ENCODE measurements at places on chromosomes 5 and 9. TPM values are rescaled to one million over a fixed set of nuclear protein-coding genes. Genes with fewer than 3 reads are reported as not detected.

DNA sequence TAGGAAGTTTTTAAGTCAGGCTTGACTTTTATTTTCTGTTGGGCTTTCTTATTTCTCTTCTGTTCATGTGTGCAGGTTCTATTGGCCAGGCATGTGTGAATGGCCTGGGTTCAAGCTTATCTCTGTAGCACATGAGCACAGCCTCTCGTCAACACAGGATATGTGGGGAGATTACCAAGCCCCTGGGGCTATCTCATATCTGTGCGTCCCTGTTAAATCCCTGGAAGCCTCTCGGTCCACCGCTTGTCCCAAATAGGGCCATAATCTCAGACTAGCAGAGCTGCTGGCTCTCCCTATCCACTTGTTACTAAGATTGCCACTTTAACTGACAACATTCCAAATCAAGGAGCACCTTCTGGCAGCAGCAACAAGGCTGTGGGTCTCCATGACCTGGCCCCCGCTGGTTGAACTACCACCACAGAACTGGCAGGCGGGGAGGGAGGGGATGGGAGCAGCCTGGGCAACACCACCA, 28.4 kb upstream of the EBF1 start:
- no peaks in the 10 kb centered on the region for H3K36me3 ChIP-seq
- H3K4me1 ChIP-seq = peaks cover 3% of the 10 kb centered on the region
- H3K27me3 ChIP-seq = no peaks in the 10 kb centered on the region
- no peak overlapping the region for H3K27ac ChIP-seq

The DOCK8 gene
- total RNA-seq = 275 TPM

The ORM2 gene
- not detected for total RNA-seq

- no peak overlapping the region for H3K4me3 ChIP-seq
- no peaks in the 10 kb centered on the region for H3K36me3 ChIP-seq
- DNase-seq = no peak
- no peaks in the 10 kb centered on the region for H3K4me1 ChIP-seq
- no peak overlapping the region for H3K27ac ChIP-seq
- no peaks in the 10 kb centered on the region for H3K27me3 ChIP-seq
Measured at GRCh38 chr5:5564898-5565297, 142.4 kb downstream of the ICE1 start.

DNA sequence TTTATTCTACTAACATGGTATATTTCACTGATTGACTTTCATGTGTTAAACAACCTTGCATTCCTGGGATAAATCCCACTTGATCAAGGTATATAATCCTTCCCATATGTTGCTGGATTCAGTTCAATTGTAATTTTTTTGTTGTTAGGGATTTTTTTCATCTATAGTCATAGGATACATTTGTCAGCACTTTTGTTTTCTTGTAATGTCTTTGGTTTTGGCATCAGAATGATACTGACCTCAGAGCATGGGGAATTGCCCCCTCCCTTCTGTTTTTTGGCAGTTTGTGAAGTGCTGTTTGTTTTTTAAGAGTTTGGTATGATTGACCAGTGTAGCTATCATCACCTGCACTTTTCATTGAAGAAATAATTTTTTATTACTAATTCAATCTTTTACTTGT, 176.8 kb upstream of the RASEF start:
- H3K36me3 ChIP-seq = peaks cover 16% of the 10 kb centered on the region
- H3K27me3 ChIP-seq = no peaks in the 10 kb centered on the region
- peaks cover 10% of the 10 kb centered on the region for H3K4me1 ChIP-seq
- no peak overlapping the region for H3K27ac ChIP-seq

The SV2C gene
- 0.09 TPM for total RNA-seq

- no peak overlapping the region for H3K4me3 ChIP-seq
- no peak for DNase-seq
- H3K27ac ChIP-seq = no peak overlapping the region
- no peaks in the 10 kb centered on the region for H3K4me1 ChIP-seq
Measured at GRCh38 chr9:23321049-23321448, 505.0 kb downstream of the ELAVL2 start.

The FST gene
- total RNA-seq = not detected

DNA sequence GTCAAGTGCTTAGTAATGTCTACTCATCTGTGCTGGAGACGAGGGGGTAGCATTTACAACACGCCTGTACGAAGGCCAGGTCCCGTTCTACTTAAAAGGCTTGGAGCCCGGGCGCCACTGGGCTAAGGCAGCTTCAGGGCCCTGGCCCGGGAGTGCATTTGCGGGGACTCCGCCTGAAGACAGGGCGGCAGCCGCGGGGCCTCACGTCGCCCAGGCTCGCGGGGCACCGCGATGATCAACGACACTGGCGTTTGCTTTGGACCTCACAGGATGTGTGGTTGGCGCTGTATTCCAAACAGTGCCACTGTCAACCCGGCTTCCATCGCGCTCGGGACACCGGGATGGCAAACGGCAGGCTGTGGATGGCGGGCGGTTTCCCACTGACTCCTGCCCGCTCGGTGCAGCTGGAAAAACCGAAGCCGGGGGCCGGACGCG, 1.1 kb upstream of the TENT4A start:
- H3K36me3 ChIP-seq = no peaks in the 10 kb centered on the region
- peaks cover 33% of the 10 kb centered on the region for H3K4me1 ChIP-seq
- peak; percentile 93 for DNase-seq
- no peaks in the 10 kb centered on the region for H3K27me3 ChIP-seq

DNA sequence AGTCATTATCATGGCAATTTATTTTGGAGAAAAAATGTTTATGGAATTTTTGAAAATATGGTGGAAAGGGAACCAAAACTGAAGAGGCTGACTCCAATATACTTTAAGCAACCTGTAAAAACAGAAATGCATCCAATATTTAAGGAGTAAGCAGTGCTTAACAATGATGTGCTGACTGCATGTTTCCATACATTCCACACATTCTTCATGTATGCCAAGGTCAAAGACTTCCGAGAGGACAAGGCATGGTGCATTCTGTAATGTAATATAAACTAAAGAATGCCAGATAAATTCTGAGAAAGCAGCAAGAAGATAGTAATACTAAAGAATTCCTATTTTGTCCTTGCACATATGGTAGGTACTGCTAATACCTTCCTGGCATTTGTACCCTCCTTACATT, 2015.9 kb upstream of the CDH9 start:
- H3K4me3 ChIP-seq = no peak overlapping the region
- no peak for DNase-seq
- no peak overlapping the region for H3K27ac ChIP-seq
- no peaks in the 10 kb centered on the region for H3K27me3 ChIP-seq

- H3K4me3 ChIP-seq = no peak overlapping the region
- H3K27ac ChIP-seq = no peak overlapping the region
- no peaks in the 10 kb centered on the region for H3K27me3 ChIP-seq
- no peaks in the 10 kb centered on the region for H3K36me3 ChIP-seq
- H3K4me1 ChIP-seq = peaks cover 62% of the 10 kb centered on the region
Measured at GRCh38 chr9:71755869-71756268, 12.4 kb downstream of the CEMIP2 start.

DNA sequence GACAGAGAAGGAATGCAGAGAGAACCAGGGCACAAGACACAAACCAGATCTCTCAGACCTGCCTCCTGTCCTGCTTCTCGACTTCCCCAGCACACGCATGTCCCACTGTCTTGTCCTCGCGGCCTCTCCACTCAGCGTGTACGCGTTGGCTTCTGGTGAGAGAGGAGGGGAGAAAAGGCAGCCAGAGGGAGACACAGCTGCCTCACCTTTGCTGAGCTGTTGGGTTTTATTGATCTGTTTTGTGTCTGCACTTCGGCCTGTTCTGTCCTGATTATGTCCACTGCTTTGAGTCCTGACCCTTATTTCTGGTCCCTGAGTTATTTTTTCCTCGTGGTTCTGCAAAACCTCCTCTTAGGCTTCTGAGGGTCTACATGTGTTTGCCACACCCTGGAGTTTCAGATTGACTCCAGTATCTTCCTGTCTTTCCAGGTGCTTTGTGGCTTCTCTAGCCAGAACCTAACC, 87.5 kb upstream of the AGXT2 start:
- no peaks in the 10 kb centered on the region for H3K27me3 ChIP-seq
- no peaks in the 10 kb centered on the region for H3K36me3 ChIP-seq
- no peak overlapping the region for H3K27ac ChIP-seq
- no peaks in the 10 kb centered on the region for H3K4me1 ChIP-seq

- H3K36me3 ChIP-seq = no peaks in the 10 kb centered on the region
- H3K27me3 ChIP-seq = no peaks in the 10 kb centered on the region
- no peaks in the 10 kb centered on the region for H3K4me1 ChIP-seq
- no peak overlapping the region for H3K4me3 ChIP-seq
Measured at GRCh38 chr9:110284211-110284844, 28.0 kb upstream of the TXN start.

The PCDHAC2 gene
- total RNA-seq = 3.3 TPM

GRCh38 chr9:37004424-37004935, 29.6 kb downstream of the PAX5 start:
- no peak for DNase-seq
- peak overlapping the region; percentile 35 for H3K4me3 ChIP-seq
- H3K4me1 ChIP-seq = peaks cover 54% of the 10 kb centered on the region
- H3K27me3 ChIP-seq = peaks cover 9% of the 10 kb centered on the region
- H3K36me3 ChIP-seq = no peaks in the 10 kb centered on the region

The TMEM171 gene
- 30.5 TPM for total RNA-seq

DNA sequence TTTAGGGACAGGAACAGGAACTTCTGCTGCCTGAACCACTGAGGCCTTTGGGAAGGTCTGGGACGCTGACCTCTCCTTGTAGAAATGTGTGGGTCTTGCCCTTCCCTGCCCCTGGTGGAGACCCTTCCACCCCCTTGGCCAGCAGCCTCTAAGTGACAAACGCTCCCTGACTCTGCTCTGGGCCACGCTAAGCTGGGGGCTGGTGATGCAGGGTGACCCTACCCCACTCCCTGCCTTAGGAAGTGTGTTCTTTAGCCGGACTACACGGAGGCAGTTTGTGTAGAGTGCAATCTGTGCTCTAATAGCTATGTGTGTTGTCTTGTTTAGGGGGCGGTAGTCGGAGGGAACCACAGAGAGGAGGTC, 123.0 kb downstream of the COL23A1 start:
- H3K4me3 ChIP-seq = no peak overlapping the region
- H3K4me1 ChIP-seq = peaks cover 10% of the 10 kb centered on the region
- H3K27me3 ChIP-seq = no peaks in the 10 kb centered on the region
- no peak for DNase-seq
- H3K27ac ChIP-seq = peak overlapping the region; percentile 60

The CD74 gene
- 4,469 TPM for total RNA-seq

DNA sequence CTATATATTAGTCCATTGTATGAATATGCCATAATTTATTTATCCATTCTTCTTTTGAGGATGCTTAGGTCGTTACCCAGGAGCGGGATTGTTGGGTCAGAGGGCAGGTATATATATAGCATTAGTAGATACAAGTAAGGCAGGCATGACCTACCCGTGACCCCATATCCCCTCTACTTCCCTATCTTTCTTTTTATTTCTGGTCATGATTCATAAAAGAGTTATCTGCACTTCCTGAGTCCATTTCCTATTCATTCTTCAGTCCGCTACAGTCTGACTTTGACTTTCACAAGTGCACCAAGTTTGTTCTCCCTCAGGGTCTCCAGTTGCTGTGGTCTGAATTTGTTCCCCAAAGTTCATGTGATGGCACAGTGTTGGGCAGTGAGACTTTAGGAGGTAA, 6.9 kb downstream of the RHOBTB3 start:
- H3K36me3 ChIP-seq = no peaks in the 10 kb centered on the region
- H3K27ac ChIP-seq = peak overlapping the region; percentile 1
- no peak overlapping the region for H3K4me3 ChIP-seq
- H3K4me1 ChIP-seq = peaks cover 57% of the 10 kb centered on the region

The GLRX gene
- total RNA-seq = 59.3 TPM

GRCh38 chr9:107620801-107621200, 131.2 kb upstream of the KLF4 start:
- peaks cover 1% of the 10 kb centered on the region for H3K4me1 ChIP-seq
- no peak for DNase-seq
- no peaks in the 10 kb centered on the region for H3K27me3 ChIP-seq
- no peak overlapping the region for H3K4me3 ChIP-seq
- no peaks in the 10 kb centered on the region for H3K36me3 ChIP-seq

GRCh38 chr9:95107976-95108375, 209.5 kb downstream of the FANCC start:
- H3K27ac ChIP-seq = no peak overlapping the region
- H3K4me1 ChIP-seq = peaks cover 12% of the 10 kb centered on the region
- no peaks in the 10 kb centered on the region for H3K27me3 ChIP-seq

- DNase-seq = no peak
- H3K4me3 ChIP-seq = peak overlapping the region; percentile 80
- H3K27ac ChIP-seq = peak overlapping the region; percentile 75
- no peaks in the 10 kb centered on the region for H3K27me3 ChIP-seq
- H3K4me1 ChIP-seq = peaks cover 42% of the 10 kb centered on the region
- H3K36me3 ChIP-seq = no peaks in the 10 kb centered on the region
Measured at GRCh38 chr9:35162605-35163315, 951 bp downstream of the UNC13B start.

DNA sequence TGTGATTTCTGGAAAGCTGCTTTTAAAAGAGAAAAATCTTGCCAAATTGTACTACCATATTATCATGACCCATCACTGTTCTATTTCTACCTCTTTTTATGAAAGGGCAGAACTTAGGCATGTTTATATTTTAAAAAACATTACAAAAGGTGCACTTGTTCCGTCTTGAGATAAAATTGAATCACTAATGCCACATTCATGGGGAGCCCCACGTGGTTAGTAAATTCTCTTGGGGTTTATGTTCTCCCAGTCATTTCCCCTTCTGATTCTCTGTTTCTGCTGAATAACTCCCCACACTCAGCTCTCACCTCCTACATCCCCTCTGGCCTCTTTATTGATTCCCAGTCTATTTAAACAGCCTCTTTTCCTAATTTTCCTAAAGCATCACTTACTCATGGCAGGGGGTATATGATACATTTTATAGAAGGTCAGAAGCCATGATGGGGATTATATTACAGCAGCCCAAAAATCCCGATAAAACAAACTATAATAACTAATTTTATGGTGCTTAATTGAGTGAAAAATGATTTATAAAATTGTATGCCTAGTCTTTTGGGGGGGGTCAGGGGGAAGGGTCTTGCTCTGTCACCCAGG, 19.7 kb upstream of the VLDLR start:
- H3K27me3 ChIP-seq = no peaks in the 10 kb centered on the region
- no peak overlapping the region for H3K4me3 ChIP-seq
- H3K4me1 ChIP-seq = no peaks in the 10 kb centered on the region
- H3K36me3 ChIP-seq = no peaks in the 10 kb centered on the region
- no peak for DNase-seq

Data from spleen (tissue), 13 donors.